Amniotic stem cell (primary cell): ENCODE measurements at places on chromosomes 7 and 10.

GRCh38 chr7:85781606-85782005, 594.8 kb upstream of the SEMA3D start:
- DNase-seq, result no peak

GRCh38 chr10:96497391-96497790, 16.3 kb downstream of the TLL2 start:
- DNase-seq, result no peak

DNA sequence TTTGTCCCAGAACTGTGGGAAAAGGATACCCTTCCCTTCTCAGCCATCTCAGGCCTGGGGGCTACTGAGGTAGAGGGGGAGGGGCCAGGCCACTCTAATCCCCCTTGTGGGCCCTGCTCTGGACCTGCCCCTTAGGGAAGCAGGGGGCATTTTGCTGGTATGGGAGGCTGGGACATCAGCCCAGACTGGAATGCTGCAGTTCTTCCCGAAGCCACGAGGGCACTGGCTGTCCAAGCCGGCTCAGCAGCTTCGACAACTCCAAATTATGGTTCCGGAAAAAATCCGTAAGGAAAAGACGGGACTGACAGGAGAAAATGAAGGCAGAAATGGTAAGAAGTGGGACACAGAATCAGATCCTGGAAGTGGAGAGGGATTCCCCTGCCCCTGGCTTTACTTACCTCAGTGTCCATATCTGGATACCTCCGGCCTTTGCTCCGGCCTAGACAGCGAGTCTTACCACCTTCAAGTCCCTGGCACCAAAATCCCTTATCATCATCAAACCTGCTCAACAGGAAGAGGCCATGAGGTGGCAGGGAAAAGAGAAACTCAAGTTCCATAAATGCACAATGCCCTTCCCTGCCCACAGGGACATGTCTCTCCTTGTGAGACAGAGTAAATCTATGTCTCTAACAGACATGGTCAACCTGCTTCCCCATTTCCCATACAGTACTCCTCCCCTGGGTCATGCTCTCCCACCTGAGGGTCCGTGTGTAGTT, 9.0 kb downstream of the NDST2 start:
- DNase-seq, result no peak

DNA sequence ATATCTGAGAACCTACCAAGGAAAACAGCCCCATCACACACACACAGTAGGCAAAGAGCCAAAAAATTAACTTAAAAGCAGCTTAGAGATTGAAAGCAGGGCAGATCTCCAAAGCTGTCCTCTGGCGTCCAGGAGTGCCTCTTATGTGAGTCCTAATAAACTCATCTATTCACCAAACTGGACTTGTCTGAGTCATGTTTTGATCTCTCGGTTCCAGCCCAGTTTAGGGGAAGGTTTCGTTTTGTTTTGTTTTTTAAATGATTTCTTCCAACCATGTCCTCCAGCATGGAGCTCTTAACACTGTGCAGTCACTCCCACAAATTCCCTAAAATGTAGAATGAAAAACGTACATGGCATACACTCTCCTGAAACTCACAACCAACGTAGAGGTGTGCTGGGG, 6.7 kb upstream of the PRSS37 start:
- no peak for DNase-seq

GRCh38 chr10:4819707-4820106, 6.3 kb upstream of the AKR1E2 start:
- no peak for DNase-seq
